SK-N-SH (cell line): ENCODE measurements at places on chromosomes 7 and 10. TPM values are rescaled to one million over a fixed set of nuclear protein-coding genes. Genes with fewer than 3 reads are reported as not detected.

DNA sequence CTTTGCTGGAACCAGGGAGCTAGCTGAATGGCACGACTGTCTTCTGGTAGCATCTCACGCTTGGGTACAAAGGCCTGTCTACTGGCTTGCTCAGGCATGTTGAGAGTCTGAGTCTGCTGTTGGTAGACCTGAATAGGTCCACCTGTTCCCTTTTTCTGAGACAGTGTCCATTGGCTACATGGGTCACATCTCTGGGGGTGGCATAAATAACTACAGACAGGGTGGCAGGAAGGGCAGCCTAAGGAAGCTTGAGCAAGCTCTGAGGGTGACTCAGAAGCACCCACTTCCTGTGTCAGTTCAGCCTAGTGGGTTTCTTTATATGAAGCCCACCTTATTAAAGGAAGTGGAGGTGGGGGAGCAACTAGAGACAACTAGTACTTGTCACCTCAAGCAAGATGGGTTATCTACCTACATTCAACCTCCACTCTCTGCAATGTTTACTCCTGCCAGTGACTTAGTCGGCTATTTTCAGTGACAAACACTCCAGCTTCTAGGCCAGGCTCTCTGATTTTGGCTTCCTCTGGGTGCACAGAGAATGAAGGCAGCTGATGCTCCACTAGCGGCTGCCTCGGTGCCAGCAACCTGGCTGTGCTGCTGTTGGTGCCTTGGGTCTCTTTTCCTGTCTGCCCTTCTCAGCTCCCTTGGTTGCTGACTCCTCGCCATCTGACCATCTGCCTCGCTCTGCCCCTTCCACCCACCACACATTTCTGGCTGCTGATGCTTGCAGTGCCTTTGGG lies 5.7 kb upstream of the ZYX start:
- no peak for DNase-seq

The CLCN1 gene
- 0.10 and 0.12 TPM in 2 replicates for polyA plus RNA-seq

The RGS10 gene
- polyA plus RNA-seq: 41.2 and 44.6 TPM in 2 replicates

- no peak for DNase-seq
These were observed 16.3 kb downstream of the MINDY4 start for GRCh38 chr7:30787486-30787885.

The RBM17 gene
- polyA plus RNA-seq: 32.6 and 34.2 TPM in 2 replicates

GRCh38 chr10:33772370-33773252 lies 438.1 kb upstream of the NRP1 start:
- no peak for DNase-seq

DNA sequence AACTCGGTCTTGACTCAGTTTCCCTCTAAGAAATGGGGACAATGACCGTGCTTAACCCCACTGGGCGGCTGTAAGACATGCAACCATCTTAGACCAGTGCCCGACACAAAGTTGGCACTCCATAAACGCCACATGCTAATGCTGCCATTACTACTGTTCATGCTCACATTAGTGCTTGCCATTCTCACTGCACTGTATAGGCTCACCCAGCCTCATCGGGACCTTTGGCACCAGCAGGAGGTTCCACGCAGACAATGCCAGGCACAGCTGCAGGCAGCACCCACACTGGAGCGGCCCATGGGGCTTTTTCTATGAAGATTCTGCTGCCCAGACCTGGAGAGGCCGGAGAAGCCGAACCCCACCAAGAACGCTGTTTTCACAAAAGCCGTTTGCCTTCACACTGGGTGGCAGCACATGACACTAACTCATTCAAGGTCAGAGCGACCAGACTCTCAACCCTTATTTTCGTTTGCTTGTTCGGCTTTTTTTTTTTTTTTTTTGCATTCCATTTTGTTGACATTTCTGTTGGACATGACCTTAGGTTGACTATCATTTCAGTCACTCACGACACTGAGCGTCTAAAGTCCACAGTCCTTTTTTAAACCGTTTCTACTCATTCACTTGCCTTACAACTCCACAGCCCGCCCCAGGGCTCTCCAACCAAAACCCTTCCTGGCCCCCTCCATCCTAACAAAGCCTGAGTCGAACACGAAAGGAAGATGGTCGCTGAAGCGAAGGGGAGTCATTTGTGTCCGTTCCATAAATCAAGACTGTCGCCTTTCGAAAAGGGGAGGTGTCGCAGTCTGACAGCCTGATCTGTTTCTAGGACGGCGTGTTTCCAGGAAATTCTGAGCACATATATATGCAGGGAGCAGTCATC lies 124.4 kb upstream of the RNF32 start:
- no peak for DNase-seq

The COL26A1 gene
- polyA plus RNA-seq: 0.05 and 0.06 TPM in 2 replicates

- DNase-seq: no peak
These were observed 62.3 kb upstream of the CCDC6 start for GRCh38 chr10:59968705-59969104.

GRCh38 chr10:111015181-111015580 lies 61.6 kb upstream of the ADRA2A start:
- DNase-seq: no peak

- DNase-seq: no peak
These were observed 74.2 kb downstream of the TYW1B start for GRCh38 chr7:72753781-72754180.

DNA sequence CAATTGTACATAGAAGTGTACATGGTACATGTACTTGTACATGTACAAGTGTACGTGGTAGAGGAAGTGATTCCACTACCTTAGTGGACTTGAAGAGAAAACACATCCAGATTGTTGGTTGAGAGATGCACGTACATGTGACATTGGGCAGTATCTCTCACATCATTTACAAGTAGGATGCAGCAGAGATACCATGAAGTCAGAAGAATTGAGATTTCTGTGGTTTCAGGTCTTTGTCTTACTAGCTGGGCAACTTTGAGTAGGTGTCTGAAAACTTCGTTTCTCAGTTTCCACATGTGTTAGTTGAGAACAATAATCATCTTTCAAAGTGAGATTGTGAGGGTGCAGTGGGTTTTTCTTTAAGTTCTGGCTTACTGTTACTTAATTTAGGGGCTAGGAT lies 21.5 kb downstream of the CLDN12 start:
- no peak for DNase-seq

- DNase-seq: no peak
These were observed 38.2 kb downstream of the WDR37 start for GRCh38 chr10:1094112-1095057.
